ENCODE measurements at places on chromosomes 6 and 20.
A peak's percentile ranks its signal among the peaks of the same experiment; 100 is the strongest.

- no peak for DNase-seq
Measured at GRCh38 chr6:144307880-144308279, 22.7 kb downstream of the UTRN start.

- peak; percentile 68 for DNase-seq
Measured at GRCh38 chr20:47318586-47319516, 37.6 kb downstream of the ZMYND8 start.

GRCh38 chr6:24458941-24459340, 30.4 kb downstream of the GPLD1 start:
- DNase-seq = no peak

- DNase-seq = no peak
Measured at GRCh38 chr20:21323640-21324039, 20.5 kb downstream of the XRN2 start.

- no peak for DNase-seq
Measured at GRCh38 chr6:44606504-44606903, 219.0 kb downstream of the CDC5L start.

DNA sequence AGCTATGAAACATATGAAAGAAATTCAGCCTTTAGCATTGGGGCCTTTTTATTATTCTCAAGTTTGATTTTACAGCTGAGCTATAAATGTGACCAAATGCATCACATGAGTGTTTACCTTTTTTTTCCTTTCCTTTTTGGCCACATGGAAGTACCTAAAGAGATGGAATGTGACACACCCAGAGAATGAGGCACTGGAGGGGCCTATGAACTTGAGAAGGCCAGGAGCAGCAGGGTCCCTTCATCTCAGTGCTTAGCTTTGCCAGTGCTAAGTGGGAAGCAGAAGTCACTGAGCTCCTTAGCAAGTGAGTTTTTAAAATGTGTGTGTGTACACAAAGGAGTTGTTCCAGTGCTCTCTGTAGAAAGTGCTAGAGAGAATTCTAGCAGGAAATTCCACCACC, 44.7 kb downstream of the RREB1 start:
- no peak for DNase-seq

- DNase-seq = no peak
Measured at GRCh38 chr20:41119614-41120561, 17.5 kb upstream of the PLCG1 start.

DNA sequence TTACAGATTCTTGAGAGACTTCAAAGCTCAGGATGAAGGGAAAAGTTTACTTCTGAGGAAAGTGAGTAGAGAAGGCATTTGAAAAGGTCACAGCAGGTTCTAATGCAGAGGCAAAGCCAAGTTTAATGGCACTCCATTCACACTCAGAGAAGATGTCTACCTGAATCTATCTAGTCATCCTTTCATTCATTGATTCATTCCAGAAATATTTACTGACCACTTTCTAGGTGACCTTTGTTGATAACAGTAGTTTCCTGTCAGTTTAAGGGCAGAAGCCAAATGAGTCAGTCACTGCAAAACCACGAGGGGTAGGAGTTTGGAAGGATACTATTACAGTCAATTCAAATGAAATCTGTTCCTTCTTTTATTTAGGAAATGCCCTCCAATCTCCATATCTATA, 30.8 kb downstream of the FBXO5 start:
- no peak for DNase-seq

- no peak for DNase-seq
Measured at GRCh38 chr6:1109134-1109533, 202.8 kb upstream of the FOXQ1 start.

DNA sequence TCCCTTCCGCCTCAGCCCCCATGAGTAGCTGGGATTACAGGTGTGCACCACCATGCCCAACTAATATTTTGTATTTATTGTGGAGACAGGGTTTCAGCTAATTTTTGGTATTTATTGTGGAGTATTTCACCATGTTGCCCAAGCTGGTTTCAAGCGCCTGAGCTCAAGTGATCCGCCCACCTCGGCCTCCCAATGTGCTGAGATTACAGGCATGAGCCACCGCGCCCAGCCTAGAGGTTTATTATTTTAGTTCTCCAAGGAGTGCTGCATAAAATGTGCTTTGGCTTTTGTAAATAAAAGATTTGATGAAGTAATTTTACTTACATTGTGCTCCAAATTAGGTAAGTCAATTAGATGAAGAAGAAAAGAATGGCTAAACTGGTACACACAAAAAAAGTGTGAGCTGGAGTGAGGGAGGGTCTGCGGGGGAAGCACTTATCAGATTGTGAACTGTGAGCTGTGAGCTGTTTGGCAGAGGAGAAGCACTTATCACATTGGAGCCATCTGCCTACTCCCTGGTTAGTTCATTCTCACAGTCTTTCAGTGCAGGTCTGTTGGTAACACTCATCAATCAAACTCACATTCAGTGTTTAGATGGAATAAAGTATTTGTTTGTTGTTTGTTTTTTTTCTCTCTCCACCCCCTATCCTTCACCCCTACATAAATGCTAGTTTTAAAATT, 398.0 kb downstream of the EPHA7 start:
- DNase-seq = no peak

DNA sequence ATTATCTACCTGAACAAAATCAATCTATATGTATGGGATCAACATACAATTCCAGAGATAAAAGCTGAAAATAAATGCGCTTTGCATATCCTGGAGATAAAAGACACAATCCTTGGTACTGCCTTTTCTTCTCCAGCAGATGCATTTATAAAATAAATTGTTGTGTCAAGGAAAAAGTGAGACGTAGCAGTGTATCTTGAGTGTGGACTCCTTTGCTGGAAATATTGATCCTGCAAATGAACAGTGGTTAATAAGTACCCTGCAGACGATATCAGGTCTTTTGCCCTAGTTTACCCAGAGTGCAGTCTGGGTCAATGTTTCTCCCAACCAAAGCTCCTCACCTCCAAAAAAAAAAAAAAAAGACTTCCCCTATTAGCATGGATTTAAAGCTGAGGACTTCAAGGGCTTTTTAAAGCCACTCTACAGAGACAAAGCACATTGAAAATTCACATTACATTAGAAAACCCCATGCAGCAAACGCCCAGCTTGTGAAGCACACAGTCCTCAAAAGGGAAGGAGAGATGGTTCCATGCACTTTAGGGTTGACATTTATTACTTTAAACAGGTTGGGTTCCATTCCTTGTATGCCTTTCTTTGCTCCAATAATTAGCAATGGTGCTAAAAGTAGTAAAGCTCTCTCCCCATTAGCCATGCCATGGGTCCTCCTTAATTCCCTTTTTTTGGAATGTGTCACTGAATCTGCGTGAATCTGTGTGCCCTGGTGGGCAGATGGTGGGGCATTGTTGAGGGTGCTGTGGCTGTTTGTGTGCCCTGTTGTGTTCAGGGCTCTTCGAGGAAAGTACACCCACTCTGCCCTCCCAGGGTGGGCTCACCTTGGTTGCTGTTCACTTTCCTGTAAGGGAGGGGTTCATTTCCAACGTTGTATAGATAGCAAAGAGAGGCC, 21.1 kb downstream of the FOXA2 start:
- DNase-seq = no peak

- no peak for DNase-seq
Measured at GRCh38 chr6:47407300-47408281, 70.0 kb upstream of the CD2AP start.

DNA sequence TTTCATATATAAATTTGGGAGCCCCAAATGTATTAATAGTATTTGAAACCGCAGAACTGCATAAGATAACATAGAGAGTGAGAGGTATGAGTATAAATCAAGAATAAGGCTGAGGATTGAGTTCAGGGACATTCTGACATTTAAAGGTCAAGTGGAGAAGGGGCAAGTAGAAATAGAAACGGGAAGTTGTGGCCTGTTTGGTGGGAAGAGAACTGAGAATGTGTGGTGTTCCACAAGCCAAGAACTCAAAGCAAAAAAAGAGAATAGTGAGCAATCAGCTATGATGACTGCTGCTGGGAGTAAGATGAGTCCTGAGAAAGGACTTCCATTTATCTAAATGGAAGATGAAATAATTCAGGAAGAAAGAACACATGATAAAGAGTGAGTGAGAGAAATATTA, 418.4 kb downstream of the CD109 start:
- no peak for DNase-seq

DNA sequence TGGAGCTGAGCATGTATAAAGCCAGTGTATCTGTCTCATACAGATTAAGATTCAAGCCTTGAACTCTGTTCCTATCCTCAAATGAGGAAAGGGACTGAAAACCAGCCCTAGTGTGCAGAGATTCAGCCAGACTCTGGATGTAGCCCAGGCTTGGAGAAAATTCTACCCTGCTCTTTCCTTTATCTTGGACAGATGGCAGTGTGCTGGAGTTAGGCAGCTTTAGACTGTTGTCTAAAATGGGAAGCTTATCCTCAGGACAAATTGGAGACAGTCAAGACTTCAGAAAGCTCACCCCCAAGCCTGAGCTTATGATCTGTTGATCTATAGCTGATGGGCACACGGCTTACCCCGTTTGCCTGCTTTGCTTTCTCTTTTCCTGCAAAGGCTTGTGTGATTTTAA, 1057.6 kb downstream of the KIF16B start:
- DNase-seq = no peak

- no peak for DNase-seq
Measured at GRCh38 chr20:53281557-53282117, 309.5 kb downstream of the TSHZ2 start.

DNA sequence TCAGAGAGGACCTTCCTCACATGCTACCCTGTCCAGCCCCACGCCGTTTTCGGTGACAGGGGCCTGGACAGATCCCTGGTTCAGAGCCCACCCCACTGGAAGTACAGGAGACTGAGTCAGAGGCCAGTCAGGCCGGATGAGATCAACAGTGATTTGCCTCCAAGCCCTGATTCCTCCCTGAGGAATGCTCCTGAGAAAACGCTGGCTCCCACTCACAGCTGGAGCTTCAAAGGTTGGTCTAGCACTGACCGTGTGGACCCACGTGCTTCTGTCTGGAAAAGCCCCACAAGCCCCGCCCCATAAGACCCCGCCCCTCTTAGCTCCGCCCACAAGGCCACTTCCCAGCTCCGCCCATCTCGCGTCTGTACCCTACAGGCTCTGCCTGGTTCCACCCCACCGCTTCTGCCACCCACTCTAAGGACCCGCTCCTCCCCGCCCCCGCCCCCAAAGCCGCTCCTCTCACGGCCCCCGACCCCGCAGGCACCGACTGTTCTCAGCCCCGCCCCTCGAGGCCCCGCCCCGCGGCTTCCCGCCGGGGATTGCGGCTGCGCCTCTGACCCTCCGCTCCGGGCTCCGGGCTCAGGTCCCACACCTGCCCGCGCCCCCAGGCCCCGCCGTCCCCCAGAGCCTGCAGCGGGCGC, 64.9 kb upstream of the BHLHE23 start:
- peak; percentile 65 for DNase-seq

DNA sequence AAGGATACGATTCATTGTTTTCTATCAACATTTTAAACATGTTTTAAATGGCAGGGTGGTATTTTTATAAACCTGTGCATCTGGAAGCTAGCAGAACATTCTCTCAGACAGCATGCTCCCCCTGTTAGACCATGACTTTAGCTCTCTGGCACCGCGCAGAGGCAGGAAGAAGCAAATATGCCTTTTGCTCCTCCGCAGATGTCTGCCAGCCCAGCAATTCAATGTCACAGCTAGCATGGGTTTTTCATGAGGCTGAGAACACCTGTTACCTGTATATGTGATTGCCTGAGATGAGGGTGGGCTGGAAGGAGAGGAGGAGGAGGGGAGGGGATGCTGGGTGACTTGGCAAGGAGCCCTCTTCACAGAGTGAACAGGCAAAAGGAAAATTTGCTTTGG, 6.7 kb downstream of the MTCH1 start:
- DNase-seq = no peak

DNA sequence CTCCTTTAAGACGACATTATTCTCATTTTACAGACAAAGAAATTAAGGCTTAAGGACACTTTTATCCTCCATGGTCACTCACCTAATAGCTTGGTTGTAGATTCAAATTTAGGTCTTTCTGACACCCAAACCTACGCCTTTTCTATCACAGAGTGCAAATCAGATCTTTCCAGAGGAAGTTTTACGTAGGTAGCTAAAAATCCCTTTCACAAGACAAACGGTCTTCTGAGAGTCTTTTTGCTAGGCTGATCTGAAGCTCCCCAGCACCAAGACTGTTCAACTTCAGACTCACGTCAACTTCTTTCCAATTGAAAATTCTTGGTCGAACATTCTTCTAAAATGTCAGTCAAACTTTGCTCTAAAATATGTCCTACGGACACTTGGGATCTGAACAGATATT, 46.5 kb downstream of the BLOC1S5 start:
- no peak for DNase-seq

DNA sequence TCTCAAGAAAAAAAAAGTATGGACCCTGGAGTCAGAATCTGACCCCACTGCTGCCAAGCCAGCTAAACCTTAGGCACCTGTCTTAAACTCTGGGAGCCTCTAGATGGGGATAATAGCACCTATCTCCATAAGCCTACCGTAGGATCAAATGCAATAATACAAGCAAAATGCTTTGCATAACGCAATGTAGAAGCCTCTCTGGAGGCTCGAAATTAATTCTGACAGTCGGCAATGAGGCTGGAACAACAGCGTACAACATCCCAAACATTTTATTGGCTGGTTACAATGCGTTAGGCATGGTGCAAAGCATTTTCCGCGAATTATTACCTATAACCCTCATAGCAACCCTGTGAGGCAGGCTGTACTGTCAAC, 521 bp downstream of the CDK5RAP1 start:
- DNase-seq = no peak

DNA sequence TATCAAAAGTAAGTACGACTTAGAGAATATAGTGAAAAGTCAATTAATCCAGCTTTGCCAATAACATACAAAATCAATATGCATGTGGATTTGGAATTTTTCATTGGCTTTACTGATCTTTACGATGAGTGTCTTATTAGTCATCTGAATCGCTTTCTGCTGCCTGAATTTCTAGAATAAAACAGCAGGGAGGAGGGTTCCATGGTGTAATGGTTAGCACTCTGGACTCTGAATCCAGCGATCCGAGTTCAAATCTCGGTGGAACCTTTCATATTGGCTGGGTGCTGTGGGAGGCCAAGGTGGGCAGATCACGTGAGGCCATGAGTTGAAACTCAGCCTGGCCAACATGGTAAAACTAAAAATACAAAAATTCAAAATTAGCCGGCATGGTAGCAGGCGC, 448.8 kb downstream of the RNF144B start:
- DNase-seq = no peak

DNA sequence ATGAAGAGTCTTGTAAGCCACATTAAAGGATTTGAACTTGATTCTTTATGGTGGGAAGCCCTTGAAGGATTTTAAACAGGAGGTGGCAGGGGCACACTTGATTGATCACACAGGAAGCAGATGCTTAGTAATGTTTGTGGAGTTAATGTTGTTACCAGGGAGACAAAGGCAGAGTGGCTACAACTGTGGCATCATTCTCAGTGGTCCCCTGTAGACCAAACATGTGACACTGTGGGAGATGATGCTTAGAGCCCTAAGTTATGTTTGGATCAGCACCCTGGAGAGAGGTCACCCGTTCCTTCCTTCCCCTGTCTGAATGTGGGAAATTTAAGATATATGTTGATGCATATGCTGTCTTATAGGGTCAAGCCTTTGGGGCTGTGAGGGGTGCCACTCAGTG, 53.2 kb downstream of the EIF2S2 start:
- DNase-seq = no peak

GRCh38 chr6:46850792-46851191, 57.6 kb downstream of the MEP1A start:
- no peak for DNase-seq
